ENCODE measurements at places on chromosomes 1 and 21.

GRCh38 chr1:32724678-32725614 is 22.4 kb upstream of the SYNC start:
- peak; percentile 74 for DNase-seq

GRCh38 chr1:34899471-34899870 is 30.0 kb downstream of the DLGAP3 start:
- no peak for DNase-seq

DNA sequence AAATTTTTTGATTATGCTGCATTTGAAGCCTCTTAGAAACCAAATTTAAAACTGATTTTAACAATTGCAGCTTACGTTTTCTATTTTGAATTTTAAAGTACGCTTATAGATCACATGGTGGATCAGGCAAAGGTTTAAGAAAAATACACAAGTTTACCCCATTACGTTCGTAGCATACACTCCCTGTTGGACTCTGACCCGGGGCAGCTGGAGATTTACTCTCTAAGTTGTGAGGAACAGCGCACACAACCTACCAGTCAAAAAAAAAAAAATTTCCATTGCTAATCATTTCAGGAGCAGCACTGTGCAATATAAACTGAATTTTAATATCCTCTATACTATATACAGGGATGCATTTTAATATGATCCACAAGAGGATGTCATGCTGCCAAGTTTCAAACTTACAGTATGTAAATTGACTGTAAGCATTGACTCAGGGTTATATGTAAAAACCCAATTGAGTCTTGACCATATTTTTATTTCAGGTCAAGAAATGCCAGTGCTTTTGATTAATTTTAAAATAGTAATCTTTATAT is 20.4 kb downstream of the CSDE1 start:
- no peak for DNase-seq

DNA sequence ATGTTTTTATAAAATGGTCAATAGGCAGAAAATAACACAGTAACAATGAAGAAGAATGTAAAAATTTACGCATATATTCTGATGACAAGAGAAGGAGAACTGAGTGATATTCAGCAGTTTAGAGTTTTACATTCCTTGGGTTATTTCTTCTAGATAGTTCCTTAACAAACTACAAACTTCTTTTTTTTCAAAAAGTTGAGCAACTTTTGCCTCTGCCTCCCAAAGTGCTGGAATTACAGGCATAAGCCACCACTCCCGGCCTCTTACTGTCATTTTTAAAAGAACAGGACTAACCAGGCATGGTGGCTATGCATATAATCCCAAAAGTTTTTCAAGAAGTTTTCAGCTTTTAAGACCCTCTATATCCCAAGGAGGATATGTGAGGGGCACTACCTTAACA is 32.9 kb downstream of the ARNT start:
- no peak for DNase-seq

DNA sequence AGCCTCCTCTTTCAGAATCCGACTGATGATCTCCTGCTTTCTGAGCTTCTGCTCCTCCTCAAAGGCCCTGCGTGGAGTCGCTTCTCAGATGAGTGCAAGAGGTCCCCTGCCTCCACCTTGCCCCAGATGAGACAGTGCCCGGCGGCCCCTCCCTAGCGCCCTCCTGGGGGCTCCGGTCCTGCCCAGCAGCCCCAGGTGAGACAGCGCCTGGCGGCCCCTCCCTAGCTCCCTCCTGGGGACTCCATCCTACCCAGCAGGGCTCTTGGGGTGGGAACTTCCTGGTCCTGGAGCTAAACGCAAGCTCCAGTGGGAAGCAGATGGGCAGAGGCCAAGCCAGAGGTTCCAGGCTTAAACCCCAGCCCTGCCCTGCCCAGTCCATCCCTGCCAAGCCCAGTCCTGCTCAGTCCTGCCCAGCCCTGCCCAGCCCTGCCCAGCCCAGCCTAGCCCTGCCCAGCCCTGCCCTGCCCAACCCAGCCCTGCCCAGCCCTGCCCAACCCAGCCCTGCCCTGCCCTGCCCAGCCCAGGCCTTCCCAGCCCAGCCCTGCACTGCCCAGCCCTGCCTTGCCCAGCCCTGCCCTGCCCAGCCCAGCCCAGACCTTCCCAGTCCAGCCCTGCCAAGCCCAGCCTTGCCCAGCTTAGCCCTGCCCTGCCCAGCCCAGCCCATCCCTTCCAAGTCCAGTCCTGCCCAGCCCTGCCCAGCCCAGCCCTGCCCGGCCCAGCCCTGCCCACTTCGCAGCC is 34.6 kb downstream of the CFAP74 start:
- DNase-seq, result no peak

DNA sequence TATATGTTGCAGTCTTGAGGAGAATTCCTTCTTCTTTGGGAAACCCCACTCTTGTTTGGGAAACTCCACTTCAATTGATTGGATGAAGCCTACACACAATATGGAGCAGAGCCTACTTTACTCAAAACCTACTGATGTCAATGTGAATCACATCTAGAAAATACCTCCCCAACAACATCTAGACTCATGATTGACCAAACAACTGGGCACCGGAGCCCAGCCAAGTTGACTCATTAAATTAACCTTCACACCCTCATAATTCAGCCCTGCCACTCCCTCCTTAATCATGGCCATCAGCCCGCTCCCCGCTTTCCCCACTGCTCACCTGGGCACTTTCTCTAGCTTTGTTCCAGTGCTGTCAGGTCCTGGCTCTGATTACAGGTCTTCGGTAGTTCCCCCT is 208.1 kb upstream of the MAP1LC3C start:
- DNase-seq, result no peak

DNA sequence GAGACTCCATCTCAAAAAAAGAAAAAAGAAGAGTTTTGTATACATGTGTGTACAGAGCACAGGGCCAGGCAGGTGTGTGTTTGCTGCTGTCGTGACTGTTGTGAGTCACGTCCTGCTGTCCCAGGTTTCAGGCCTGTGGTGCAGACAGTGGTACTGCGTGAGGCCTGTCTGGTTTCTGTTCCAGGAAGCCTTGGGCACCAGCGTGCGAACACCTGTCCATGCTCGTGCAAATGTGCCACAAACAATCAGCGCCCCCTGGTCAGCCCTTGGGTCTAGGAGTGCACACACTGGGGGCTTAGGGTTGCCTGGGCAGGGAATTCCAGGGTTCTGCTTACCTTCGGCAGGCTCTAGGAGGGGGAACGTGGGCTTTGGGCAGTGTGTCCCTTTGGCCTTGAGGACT is 16.9 kb downstream of the GPR157 start:
- no peak for DNase-seq

DNA sequence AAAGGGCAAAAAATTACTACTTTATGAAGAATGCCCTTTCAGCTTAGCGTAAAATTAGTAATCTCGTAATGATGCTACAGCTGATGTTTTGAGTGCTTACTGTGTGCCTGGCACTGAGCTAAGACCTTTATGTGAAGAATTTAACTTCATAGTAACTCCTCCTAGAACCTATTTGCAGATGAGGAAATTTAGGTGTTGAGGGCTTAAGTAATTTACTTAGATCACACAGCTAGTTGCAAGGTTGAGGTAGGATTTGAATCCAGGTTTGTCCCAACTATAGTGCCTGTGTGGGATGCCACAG is 1.4 kb downstream of the ZMYM4 start:
- DNase-seq, result no peak

DNA sequence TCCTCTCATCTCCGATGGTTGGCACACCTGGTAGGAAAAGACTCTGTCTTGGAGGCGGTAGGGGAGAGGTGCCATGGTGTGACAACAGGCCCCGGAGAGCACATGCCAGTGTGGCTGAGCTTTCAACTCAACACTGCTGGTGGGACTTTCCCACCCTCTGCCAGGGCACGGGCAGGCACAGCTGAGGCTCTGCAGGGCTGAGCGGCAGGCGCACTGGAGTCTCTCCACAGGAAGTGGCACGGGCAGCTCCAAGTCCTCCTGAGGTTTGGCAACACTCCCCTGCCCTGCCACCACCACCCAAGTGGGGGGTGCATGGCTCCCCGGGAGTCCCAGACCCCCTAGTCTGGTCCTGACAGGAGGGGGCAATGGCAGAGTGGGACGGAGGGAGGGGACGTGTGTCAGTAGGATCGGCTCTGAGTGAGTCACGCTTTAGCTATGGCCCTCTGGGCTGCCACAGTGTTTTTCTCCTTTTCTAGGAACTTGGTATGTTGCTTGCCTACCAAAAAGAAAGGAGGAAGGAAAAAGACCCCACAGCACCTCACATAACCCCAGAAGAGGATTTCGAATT is 27.3 kb upstream of the EVA1B start:
- no peak for DNase-seq

DNA sequence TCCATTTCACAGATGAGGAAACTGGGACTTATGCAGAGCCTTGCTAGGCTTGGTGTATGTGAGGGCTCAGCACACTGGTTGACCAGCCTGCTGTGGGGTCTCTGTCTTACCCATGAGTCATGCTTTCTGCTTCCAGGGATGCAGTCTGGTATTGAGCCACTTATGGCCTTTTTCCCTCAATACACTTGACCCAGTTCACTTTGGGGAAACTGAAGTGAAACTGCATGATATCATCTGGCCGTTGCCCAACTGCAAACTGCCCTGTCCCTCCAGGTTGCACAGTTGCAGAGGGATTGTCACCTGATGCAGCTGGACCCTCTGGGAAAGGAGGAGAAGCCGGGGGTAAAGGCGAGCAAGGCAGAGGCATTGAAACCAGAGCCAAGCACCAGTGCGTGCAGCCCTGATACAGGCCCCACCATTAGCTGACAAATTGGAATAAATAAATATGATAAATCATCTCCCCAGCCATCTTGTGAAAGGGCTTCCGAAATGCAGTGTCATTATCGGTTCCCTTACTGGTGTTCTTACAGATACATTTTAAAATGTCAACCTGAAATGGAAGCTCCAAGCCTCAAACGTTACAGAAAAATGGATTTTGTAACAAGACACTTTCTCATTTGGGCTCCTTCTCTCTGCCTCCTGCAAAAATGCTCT is 39.3 kb upstream of the DUSP10 start:
- no peak for DNase-seq

DNA sequence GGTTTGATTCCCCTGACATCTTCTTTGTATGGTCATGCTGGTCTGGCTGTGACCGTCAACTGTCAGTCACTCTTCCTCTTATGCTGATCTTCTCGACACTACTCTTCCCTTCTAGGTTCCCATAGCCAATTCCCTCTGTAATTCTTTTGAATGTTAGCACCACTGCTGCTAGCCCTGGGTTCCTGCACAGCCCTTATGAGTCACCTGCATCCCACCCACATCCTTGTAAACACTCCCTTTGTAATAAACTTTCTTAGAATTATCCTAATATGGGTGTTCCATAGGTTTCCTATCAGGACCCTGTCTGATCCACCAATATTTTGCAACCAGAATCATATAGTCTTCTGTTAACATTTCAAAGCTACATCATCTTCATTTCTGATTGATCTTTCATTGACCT is 37.1 kb downstream of the JUN start:
- no peak for DNase-seq

- DNase-seq, result no peak
Observed at GRCh38 chr1:59570524-59570923, 244.2 kb upstream of the HOOK1 start.

DNA sequence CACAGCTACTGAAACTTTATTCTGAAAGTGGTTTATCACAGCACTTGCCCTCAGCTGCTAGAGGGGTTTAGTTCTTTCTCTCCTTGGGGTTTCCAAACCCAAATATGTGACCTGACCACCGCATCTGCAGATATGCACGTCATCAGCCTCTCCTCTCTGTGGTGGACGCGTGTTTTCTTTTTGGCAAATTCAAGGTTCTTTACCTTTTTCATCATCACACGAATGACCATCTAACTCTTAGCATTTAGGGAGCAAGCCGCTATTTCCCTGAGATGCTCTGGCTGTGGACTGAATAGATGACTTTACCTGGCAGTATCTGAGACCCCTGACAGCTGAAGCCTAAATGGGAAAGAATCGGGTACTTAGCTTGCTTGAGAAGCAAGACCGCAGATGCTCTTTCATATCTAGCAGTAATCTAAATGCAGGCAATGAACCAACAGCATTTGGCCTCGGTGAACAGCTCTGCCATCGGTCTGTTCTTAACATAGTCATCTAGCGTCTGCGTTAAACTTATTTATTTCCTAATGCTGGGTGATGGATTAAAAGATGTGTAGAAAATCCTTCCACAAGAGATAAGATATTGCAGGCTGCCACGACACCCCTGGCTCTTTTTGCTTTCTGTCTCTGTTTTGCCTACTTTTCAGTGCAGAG is 463.4 kb downstream of the CAMTA1 start:
- DNase-seq, result no peak

GRCh38 chr1:234512451-234512861 is 33.5 kb upstream of the TARBP1 start:
- no peak for DNase-seq

GRCh38 chr1:103254691-103255090 is 146.4 kb upstream of the COL11A1 start:
- DNase-seq, result no peak

DNA sequence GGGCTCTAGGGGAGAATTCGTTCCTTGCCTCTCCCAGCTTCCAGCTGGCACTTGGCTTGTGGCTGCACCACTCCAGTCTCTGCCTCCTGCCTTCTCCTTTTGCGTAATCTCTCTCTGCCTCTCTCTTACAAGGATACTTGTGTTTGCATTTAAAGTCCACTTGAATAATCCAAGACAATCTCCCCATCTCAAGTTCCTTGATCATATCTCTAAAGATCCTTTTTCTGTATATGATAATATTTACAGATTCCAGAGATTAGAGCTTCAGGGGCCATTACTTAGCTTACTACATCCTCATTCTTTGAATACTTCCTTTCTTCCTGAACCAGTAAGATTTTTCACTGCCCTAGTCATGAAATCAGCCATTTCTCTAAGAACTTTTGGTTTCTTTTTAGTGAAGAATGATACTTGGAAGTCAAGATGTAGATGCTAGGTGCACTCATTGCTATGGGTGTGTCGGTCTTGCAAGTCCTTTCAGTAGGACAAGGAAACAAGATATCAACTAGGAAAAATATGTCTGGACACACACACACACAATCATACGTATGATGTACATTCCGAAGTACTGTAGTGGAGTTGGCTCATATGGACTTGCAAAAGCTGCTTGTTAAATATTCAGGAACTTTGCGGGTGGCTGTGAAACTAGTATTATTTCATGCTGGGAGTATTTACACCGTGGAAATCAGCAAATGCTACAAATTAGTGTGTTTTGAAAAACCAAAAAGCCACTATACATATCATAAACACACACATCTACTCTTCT is 20.8 kb upstream of the RLF start:
- no peak for DNase-seq

DNA sequence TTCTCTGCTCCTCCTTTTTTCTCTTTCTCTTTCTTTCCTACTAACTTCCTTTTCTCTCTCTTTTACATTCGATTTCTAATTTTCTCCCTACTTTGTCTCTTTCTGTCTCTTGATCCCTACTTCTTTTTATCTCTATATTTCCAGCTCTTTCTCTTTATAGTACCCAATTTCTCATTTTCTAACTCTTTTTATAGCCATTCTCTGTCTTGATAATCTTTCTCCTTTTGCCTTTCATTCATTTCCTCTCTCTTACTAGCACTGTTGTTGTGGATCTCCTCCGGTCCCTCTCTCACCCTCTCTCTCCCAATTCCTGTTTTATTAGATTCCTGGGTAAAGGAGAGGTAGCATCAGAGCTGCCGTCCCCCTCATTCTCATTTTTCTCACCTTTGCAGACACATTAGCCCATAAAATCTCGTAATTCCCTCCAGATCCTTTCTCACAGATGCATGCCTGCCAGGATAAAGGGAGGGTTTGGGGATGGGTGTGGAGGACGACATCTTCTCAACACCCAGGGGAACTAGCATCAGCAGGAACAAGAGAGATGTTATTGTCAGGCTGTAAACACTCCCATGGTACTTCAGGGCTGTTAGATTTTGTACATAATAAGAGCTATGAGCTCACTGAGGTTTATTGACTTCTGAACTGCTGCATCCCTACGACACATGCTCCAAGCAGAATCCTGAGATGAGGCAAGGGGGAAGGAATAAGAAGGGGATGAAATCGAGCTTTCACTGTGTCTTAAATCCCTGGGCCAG is 159.0 kb upstream of the GALNT2 start:
- no peak for DNase-seq

- no peak for DNase-seq
Observed at GRCh38 chr1:235659186-235659771, 9.7 kb upstream of the GNG4 start.
